ENCODE measurements at places on chromosomes 6 and 20.

GRCh38 chr6:16148498-16148897, 19.6 kb downstream of the MYLIP start:
- no peak for DNase-seq

- no peak for DNase-seq
Observed at GRCh38 chr6:89198235-89198634, 18.9 kb downstream of the GABRR1 start.

GRCh38 chr6:17484201-17484849, 90.9 kb downstream of the CAP2 start:
- no peak for DNase-seq

DNA sequence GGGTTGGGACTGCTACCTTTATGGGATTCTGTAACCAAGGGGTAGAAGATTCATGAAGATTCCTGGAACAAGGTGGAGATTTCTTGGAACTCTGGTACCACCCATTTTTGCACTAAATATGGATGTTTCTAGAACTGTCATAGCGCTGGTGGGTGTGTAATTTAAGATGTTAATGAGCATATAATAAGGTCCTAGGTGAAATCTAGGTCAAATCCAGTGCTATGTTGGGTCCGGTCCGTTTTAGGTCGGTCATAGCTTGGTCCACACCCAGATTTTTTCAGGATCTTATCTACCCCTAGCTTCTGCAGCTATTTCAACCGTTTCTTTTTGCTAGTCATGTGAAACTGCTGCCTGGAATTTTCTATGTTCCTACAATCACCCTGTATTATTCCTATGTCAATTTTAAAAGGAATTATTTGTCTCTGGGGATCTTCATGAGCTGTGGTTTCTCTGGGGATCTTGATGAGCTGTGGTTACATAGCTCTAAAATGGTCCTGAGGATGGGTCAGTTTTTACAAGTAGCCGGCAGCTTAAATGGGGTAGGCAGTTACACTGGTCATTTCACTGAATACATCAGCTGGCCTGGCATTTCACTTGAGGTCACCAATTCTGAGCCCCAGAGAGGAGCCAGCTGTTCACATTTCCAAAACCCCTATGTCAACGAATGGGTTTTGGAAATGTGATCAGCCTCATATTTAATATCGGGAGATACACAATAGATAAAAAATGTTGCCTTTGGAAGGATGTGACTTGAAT, 652.3 kb upstream of the FLRT3 start:
- DNase-seq = no peak

DNA sequence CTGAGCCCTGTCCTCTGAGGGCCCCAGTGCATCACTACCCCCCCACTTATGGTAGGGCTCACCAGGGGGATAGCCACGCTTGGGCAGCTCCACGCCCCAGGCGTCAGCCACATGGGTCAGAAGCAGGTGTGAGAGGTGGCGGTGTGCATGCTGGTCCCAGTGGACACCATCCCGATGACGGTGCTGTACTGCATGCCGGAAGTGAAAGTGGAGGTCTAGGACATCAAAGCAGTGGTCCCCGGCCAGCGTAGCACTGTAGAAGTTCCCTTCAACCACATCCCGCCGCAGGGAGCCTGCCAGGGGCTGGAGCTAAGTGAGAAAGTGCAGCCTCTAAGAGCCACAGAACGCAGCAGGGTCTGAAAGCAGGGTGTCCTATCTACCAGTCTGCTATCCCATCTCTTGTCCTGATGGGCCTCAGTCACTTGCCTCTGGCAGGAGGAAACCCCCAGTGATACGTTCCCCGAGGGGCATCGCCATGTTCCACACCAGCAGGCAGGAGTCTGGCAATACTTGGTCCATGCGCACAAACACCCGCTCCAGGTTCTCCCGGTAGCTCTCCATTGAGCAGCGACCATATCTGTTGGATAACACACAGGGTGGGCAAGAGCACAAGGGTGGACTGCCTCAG, 2.2 kb downstream of the PCED1A start:
- DNase-seq = no peak

- peak; percentile 46 for DNase-seq
Observed at GRCh38 chr6:138107078-138107751, at the start of gene PERP. Gene PERP, minus strand, starts transcription at chr6:138107419. Its CDS starts 79 bp downstream, at chr6:138107340.
